ENCODE measurements at places on chromosomes 16 and 17.

DNA sequence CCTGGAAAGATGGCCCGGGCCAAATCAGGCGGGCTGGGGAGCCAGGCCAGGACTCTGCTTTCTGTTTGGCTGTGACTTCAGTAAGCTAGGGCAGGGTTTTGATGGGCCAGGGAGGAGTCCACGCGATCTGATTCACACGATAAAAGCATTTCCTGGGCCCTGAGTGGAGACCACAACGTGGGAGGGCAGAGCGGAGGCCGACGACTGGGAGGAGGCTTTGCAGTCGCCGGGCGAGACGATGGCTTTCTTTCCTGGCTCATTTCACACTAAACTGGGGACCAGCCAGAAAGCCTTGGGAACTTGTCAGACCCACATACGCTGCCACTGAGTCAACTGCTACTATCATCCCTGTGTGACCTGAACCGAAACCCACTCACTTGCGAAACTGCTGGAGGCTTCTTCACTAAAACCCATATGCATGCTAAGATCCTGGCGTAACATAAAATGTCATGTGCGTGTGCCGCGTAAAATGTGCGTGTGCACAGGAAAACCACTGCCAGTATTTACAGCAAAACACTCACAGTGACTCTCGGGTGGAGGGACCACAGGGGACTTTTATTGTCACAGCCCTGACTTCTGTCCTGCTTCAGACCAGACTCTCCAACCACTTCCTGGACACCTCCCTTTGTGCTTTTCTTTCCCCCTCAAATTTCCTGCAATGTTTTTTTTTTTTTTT, 14.2 kb upstream of the RHBDF2 start:
- DNase-seq = no peak

- DNase-seq = peak; percentile 24
Observed at GRCh38 chr16:77711775-77712174, 10.5 kb upstream of the NUDT7 start.

GRCh38 chr17:68295086-68295485, 3.8 kb downstream of the ARSG start:
- DNase-seq = no peak

- DNase-seq = no peak
Observed at GRCh38 chr16:83692224-83692623, 115.6 kb upstream of the HSBP1 start.

DNA sequence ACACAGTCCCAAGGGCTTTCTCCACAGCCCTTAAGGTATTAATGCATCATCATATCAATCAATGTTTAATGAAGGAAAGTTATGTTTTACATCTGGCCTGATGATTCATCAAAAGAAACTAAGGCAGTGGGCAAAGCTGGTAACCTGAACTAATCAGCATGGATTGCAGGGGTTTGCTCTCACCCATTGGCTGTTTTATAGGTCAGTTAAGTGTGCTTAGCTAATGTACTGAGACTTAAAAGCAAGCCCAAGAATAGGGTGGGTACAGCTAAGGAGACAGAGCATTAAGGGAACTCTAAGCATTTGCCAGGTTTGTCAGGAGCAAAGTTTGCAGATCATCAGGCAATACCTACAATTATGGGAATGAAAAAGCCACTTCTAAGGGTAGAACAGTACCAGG, 1247.6 kb downstream of the CDH8 start:
- DNase-seq = no peak

DNA sequence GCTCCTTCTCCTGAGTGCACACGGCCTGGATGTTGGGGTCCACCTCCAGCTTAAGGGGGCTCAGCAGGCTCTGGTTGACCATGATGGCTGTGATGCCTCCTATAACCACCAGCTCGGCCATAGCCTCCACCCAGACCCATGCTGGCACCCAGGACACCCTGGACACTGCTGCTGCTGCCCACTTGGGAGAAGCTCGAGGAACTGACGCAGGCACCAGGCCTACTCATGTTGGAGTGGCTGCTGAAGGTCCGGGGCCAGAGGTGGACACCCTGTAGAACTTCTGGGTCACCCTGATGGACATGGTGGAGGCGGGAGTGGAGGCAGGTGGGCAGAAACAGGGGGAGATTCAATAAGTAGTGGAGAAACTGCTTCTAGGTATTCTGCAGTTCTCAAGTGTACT, 28.0 kb downstream of the IKZF3 start:
- DNase-seq = no peak

GRCh38 chr16:89155184-89155679, 16.3 kb upstream of the CDH15 start:
- peak; percentile 11 for DNase-seq

DNA sequence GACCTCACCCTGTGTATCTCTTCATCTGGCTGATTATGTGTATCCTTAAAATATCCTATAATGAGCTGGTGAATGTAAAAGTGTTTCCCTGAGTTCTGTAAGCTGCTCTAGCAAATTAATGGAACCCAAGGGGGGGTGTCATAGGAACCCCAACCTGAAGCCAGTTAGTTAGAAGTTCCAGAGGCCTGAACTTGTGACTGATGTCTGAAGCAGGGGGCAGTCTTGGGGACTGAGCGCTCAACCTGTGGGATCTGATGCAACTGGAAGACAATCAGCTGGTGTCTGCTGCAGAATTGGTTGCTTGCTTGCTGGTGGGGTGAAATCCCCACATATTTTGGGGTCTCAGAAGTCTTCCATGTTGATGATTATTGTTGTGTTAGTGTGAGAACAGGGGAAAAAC, 75.7 kb upstream of the NKD1 start:
- DNase-seq = no peak

DNA sequence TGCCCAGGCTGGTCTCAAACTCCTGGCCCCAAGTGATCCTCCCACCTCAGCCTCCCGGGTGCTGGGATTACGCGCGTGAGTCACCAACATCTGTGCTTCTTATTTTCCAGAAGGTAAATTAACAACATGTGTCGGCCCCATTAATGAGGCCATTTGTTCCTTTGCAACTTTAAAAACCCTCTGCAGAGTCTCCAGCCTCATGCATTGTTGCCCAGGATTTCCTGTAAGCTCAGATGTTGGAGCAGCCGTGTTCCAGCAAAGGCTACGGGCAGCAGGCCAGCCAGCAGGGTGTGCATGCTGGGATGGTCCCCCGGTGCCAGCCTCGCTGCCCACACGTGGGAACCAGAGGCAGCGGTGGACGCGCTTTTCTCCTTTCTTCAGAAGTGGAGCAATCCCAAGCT, 19.1 kb upstream of the HEXD start:
- DNase-seq = no peak

DNA sequence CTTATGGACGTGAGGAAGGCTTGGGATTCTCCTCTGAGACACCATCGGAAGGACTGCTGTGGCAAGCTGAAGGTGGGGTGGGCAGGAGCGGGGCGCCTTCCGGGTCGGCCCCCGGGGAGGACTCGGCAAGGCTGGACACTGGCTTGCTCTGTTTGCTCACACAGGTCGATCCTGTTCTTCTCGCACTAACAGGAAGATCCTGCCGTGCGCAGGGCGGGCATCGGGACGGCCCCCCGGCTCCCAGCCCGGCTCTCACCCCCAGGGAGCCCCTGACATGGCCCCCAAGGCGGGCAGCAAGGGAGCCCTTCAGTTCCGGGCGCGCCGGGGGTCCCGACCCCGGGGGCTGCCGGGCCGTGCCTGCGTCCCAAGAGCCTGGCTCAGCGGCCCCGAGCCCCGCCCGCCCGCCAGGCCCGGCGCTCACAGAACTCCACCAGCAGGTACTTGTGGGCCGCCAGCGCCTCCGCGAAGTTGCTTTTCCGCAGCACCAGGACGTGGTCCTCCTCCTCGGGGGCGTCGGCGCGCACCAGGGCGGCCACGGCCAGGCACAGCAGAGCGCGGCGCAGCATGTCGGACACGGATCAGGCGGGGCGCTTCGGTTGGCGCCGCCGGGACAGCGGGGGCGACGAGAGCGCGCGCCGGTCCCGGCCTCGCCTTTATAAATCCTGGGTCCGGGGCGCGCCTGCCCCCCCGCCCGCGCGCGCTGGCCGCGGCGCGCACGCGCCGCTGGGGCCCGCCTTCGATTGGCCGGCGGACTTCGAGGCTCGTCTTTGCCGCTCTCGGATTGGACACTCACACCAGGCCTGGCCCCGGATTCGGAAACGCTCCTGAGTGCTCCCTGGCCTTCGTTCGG, at the start of gene P4HB:
P4HB (minus strand) TSS at position 630 of the 850 bp plus-strand sequence; CDS start at position 566, 64 bp downstream.
- no peak for DNase-seq

DNA sequence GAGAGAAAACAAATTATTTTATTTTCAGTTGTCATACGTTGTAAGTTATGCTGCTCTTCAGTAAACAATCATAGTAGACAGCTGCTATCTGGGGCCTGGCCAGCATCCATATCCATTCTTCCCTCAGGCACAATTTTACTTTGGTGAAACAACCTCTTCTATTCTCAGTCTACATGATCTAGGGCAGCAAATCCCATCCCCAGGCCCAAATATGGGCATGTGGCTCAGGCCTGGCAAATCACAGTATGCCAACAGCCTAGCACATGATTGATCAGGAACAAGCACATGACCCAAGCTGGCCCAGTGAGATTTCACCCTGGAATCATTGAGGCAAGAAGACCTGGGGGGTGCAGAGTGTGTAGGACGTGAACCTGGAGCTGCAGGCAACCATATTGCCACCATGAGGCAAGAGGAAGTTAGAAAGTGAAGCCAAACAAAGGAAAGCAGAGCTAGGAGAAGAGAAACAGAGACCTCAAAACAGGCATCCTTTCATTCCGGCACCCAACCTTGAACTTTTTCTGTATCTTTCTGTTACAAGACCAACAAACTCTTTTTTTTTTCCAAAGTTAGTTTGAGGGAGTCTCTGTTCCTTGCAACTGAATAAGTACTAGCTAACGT, 10.3 kb upstream of the ABCC12 start:
- DNase-seq = no peak

- no peak for DNase-seq
Observed at GRCh38 chr16:30948667-30949649, at the start of gene ORAI3. Gene ORAI3, plus strand, starts transcription at chr16:30949068. Its CDS starts 222 bp downstream, at chr16:30949290.

DNA sequence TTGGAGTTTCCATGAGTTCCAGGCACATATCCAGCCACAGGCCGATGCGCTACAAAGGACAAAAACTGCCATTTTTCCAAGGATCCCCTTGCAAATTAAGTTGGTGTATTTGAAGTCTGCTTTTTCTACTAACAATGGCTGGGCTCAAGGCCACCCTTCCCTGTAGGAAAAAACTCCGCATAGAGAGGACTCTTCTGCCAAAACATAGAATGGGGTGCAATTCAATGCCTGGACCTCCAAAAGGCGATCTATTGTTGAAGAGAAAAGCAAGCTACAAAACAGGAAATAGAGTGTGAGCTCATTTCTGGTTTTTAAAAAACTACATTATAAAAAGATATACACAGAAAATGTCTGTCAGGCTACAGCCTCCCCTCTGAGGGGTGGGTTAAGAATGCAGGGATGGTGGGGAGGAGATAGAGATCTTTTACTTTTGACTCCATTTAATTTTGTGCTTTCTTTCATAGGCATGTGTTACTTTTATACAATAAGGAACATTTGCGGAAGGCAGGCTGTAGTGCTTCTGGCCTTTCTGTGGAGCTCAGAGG, 22.9 kb upstream of the PRSS54 start:
- no peak for DNase-seq

GRCh38 chr17:66399441-66399840, 97.0 kb downstream of the PRKCA start:
- DNase-seq = no peak

DNA sequence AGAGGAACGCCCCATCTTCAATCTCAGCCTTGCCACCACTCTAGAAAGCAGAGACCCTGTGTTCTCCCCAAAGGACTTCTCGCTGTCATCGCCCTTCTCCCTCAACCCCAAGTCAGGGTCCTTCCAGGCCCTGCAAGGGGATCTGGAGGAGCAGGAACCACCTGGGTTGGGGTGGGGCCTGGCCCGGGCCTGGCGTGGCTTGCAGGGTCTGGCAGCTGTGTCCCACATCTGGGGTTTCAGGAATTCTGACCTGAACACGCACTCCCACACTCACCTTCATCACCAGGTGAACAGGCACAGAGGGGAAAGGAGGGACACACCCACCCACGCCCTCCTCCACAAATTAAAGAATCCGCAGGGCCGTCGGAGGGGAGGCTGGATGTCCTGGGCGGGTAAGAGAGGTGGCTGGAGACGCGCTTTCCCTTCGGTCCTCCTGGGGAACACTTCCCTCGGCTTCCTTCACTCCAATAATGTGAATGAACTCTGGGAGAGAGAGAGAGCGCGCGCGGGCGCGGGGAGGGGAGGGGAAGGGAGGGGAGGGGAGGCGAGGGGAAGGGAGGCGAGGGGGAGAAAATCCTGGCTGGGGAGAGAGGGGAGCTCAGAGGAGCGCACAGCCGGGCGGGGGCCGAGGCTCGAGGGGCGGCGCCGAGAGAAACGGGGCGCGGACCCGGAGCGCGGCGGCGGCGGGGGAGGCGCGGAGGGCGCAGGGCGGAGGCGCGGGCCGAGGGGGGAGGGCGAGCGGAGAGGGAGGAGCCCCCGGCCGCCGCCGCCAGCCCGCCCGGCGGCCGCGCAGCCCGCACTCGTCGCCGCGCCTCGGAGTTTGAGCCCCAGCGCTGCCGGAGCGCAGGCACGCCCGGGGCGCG, at the start of gene CACNG4:
CACNG4 (plus strand) TSS at position 799 of the 863 bp plus-strand sequence. CDS start 205 bp downstream, outside the sequence.
- DNase-seq = no peak

- DNase-seq = no peak
Observed at GRCh38 chr16:20931066-20931600, 30.6 kb downstream of the LYRM1 start.

DNA sequence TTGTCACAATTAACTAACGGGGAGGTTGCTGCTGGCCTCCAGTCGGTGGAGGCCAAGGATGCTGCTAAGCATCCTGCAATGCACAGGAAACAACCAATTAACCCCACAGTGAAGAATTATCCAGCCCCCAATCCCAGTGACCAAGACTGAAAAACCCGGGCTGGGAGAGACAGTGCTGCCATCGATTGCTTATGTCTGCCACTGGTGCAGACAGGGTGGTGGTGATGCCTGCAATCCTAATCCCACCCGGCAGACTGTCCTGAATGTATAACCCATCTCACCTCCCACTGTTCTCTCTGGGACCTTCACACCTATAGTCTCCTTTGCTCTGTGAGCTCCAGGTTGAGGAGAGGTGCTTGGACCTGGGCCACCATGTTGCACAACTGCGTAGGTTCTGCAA, 42.3 kb upstream of the KLHDC4 start:
- no peak for DNase-seq

GRCh38 chr16:17770104-17770503, 299.3 kb upstream of the XYLT1 start:
- no peak for DNase-seq

DNA sequence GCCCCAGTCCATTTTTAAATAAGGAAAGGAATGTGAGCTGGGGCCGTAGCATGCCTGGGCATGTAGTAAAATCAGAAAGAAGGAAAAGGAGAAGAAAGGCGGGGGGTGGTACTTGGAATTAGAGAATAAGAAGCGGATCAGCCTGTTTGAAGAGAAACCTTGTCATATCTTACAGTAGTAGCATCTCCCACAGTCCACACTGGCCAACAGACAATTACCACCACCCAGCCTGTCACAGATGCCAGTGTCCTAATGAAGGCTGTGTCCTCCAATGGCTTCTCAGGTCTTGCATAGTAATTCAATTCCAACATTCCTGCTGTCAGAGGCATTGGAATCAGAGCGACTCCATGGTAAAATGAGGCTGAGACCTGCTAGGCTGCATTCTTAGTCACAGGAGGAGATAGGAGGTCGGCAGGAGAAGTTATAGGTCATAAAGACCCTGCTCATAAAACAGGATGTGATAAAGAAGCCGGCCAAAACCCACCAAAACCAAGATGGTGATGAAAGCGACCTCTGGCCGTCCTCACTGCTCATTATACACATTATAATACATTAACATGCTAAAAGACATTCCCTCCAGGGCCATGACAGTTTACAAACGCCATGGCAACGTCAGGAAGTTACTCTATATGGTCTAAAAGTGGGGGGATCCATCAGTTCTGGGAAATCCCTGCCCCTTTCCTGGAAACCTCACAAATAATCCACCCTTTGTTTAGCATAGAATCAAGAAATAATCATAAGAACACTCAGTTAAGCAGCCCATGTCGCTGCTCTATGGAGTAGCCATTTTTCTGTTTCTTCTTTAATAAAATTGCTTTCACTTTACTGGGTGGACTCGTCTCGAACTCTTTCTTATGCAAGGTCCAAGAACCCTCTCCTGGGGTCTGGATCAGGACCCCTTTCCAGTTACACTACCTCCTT, 9.6 kb upstream of the AKAP10 start:
- DNase-seq = no peak
